Liver (tissue), 10 donors: ENCODE measurements at places on chromosomes 4 and X.
A peak's percentile ranks its signal among the peaks of the same experiment; 100 is the strongest.

DNA sequence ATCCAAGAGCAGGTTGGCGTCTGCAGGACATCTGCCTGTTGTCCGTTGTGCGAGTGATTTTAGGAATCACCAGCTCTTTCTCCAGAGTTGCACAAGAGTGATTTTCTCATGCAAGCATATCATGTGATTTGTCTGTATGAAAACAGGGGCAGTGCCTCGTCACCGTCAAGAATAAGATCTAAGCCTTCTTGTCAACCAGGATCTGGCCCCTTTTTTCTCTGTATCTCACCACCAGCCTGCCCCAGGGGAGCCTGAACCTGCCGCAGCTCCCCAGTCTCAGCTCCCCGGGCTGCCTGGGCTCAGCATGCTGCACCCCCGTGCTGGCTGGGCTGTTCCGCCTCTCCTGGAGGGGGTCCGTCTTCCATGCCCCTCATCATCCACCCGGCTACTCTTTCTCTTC, 90.5 kb downstream of the STOX2 start:
- no peak for DNase-seq

DNA sequence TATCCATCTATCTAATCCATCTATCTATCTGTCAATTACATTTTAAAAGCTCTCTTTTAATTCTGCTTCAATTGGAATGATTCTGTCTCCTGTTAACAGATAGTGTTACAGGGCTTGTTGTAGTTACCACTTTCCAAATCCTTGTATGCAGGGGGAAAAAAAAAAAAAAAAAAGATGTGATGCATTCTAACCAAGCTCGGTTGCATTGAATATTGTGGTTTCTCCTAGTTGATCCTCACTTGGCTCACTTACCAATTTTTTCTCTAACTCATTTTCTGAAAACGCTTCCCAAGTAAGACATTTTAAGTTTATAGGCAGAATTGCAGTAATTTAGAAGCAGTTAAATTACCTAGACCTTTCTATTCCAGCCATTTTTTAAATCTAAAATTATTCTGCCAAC, 327.9 kb upstream of the PITX2 start:
- no peak for DNase-seq

DNA sequence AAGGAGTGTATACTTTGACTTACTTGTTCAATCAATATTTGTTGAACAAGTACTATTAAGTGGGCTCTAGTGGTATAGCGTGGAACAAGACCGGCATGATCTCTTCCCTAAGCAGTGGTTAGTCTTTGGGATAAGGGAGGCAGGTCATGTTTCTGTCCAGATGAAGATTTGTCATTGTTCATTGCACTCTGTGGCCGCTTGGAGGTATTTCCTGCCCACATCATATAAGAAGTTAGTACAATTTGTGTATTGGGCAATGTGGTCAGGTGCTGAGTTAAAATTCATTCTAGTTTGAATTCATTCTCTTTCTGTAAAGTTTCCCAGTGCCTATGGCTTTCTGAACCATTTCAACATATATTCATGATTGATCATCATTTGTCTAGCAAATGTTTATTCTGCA, 101.1 kb upstream of the SHISA3 start:
- DNase-seq: no peak

DNA sequence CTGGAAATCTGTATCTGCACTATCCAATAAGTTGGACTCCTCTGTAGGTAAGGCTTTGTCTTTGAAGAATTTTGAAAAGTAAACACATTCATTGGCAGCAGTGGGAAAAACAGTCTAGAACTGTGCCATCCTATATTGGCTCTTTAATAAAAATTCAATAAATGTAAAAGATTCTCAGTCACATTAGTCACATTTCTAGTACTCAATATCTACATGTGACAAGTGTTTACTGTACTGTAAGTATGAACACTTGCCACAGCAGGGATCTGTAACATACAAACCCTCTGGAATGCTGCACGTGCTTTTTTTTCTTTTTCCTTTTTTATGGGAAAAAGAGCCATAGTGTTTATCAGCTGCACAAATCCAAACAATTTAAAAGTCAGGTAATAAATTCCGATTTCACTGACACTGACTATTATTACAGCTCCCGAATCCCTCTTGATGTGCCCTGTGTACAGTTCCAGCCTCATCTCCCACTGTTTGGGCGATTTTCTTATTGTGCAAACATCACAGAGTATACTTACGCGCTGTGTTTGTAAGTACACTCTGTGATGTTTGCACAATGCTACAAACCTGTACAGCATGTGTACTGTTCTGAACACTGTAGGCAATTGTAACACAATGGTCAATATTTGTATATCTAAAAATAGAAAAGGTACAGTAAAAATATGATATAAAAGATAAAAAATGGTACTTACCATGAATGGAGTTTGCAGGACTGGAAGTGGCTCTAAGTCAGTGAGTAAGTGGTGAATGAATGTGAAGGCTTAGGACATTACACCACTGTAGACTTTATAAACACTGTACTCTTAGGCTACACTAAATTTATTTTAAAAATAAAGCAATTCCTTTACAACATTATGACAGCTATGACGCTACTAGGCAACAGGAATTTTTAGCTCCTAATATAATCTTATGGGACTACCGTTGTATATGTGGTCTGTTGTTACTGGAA, 8.7 kb downstream of the PYURF start:
- DNase-seq: no peak

GRCh38 chr4:27184508-27185155, 324.0 kb downstream of the STIM2 start:
- no peak for DNase-seq

GRCh38 chr4:128757712-128758111, 51.8 kb upstream of the JADE1 start:
- DNase-seq: no peak

DNA sequence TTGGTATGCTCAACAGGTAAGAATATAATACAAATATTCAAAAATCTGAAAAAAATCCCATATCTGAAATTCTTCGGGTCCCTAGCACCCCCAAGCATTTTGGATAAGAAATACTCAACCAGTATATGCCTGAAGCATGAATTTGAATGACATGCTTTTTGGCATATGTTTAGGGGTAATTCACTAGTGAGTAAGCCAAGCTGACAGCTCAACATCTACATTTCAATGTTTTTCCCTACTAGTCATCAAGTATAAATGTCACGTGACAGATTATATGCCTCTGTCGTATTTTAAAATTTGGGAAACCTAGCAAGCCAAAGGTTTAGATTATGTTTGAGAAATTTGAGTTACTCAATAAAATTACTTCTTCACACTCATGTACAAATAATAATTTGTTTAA, 125.1 kb downstream of the FGF16 start:
- DNase-seq: no peak

- DNase-seq: no peak
Observed at GRCh38 chr4:19791422-19792123, 460.1 kb upstream of the SLIT2 start.

DNA sequence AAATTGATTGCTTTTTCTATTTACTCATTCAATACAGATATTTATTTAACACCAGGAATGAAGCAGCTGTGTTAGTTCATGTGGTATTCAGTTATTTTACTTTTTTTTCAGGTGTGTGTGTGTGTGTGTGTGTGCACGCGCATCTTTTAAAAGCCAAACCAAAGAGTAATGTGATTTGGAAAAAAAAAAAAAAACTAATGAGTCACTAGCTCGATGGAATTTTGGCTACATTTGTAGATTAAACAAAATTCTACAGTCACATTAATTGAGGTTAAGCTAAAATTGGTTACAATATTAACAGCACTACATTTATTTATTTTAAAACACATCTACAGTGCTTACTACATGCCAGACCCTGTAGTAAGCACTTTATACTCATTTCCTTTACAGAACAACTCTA, 66.8 kb downstream of the HHIP start:
- no peak for DNase-seq

GRCh38 chrX:130578906-130579305, 177.1 kb downstream of the RBMX2 start:
- DNase-seq: no peak

DNA sequence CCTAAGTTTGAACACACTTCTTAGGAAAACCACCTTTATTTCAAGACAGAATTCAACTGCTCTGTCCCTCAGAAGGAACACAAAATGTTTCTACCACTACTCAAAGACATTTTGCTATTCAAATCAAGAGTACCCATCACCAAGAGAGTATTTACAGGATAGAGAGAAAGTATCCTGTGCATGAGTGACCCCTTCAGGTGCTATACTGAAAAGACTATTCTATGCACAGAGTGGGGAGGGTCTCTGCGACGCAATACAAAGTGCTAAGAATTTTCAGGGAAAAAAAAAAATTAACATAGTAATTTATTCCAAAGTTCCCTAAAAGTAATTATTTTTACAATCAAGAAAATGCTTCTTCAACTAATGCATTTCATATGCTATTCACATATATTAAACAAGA, 346.4 kb upstream of the FAM241A start:
- DNase-seq: no peak

DNA sequence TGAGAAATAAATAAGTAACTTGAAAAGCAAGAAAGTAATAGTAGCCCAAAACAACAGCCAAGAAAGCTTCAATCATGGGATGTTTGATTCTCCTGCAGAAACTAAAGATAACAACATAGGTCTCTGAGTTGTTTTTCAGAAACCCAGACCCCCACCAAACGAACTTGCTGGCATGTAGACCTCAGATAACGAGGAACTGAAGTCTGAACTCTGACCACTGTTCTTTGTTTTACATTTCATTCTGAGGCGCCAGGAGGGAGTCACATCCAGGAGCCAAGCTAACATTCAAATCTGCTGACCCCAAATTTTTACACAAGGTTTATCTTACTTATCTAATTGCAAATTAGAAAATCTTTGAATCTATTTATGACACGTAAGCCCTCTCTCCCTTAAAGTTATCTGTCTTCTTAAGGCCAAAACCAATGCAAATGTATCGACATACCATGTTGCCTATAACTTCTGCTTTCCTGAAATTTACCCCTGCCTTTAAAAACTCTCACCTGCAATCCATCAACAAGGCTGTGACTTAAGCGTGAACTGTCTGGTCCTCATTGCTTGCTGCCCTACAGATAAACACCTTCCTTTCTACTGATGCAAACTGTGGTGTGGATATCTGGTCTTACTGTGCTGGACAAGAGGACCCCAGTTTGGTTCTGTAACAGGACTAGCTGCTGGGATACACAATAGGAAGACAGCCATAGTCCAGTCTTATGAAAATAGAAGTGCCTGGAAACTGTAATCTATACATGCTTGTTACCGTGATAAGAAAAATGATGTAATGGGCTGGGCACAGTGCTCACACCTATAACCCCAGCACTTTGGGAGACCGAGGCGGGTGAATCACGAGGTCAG, 37.5 kb upstream of the NEIL3 start:
- DNase-seq: no peak

DNA sequence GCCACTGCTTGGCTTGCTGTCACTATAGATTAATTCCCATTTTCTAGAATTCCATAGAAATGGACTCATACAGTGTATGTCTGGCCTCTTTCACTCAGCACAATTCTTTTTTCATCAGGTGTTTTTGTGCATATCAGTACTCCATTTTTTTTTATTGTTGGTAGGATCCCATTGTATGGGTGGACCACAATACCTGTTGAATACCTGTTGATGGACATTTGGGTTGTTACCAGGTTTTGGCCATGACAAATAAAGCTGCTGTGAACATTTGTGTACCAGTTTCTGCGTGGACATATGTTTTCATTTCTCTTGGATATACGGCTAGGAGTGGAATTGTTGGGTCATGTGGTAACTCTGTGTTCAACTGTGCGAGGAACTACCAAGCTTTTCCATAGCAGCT, 14.9 kb downstream of the ZFP92 start:
- no peak for DNase-seq

DNA sequence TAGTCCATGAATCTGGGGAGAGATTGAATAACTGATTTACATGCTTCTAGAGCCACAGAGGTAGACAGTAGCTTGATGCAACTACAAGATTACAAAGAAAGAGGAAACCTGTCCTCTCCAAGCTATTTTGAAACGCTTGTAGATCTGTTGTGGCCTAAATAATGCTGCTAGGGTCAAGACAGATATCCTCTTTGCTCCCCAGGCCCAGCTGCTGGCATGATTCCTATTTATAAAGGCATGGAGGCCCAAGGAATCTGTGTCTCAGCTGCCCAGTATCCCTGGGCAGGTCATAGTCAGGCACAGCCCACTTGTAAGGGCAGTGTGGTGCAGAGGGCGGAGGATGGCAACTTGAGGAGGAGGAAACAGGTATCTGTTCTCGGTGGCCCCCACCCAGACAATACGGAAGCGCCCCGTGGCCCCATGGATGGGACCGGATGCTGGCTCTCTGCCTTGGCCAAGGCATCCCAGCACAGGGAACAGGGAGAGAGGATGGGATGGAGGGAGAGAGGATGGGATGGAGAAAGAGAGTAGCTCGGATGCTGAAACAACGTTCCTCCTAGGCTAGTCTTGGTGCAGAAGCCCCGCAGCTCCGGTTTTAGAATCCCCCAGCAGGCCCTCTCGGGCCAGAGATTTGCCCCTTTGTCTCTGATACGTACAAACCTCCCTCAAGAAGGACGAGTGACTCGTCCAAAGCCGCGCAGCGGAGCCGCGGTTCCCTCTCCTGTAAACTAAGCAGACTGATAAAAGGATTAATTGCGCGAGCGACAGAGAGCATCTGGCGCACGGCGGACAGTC, 767 bp upstream of the SMIM20 start:
- peak; percentile 36 for DNase-seq

DNA sequence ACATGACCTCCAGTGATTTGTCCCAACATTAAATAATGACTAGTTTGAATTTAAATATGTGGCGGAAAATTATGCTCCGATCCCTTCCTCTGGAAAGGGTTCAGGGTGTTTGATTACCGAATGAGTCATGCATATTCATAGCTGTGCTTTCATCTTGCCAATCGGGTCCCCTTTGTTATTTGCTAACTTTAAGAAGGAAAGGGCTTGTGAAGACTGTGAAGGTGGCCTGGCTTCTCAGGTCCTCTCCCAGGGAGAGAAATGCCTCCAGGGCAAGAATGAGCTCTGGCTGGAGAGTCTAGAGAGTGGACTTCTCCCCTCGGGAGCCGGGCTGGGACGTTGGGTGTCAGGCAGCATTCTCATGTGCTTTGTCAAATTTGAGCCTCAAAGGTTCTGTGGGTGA, 155.5 kb upstream of the PSAPL1 start:
- no peak for DNase-seq

GRCh38 chr4:23382879-23383278, 507.0 kb downstream of the PPARGC1A start:
- DNase-seq: no peak

- DNase-seq: no peak
Observed at GRCh38 chr4:8144359-8144758, 14.3 kb downstream of the ABLIM2 start.
